ENCODE measurements at places on chromosomes 2 and 18.

DNA sequence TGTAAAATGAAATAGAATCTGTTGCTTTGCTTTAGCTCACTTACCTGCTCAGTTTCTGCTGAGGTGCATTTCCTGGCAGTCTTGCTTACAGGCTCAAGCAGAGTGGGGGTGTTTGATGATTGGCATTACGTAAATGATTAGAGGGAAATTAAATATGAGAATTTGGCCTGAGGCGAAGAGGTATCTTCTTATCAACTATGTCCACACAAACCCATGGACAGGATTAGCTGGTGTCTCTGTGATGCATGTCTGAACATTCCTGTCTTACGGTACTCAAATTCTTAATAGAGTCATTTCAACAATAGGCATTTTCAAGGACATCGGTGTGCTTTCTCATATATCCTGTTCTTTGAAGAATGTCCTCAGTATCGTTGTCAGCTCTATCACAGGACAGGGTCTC is 102.1 kb downstream of the PRPF40A start:
- no peak for DNase-seq

- no peak for DNase-seq
Measured at GRCh38 chr2:231665245-231666170, 42.8 kb upstream of the PTMA start.

GRCh38 chr2:148903979-148904378 is 29.0 kb downstream of the KIF5C start:
- DNase-seq: no peak

DNA sequence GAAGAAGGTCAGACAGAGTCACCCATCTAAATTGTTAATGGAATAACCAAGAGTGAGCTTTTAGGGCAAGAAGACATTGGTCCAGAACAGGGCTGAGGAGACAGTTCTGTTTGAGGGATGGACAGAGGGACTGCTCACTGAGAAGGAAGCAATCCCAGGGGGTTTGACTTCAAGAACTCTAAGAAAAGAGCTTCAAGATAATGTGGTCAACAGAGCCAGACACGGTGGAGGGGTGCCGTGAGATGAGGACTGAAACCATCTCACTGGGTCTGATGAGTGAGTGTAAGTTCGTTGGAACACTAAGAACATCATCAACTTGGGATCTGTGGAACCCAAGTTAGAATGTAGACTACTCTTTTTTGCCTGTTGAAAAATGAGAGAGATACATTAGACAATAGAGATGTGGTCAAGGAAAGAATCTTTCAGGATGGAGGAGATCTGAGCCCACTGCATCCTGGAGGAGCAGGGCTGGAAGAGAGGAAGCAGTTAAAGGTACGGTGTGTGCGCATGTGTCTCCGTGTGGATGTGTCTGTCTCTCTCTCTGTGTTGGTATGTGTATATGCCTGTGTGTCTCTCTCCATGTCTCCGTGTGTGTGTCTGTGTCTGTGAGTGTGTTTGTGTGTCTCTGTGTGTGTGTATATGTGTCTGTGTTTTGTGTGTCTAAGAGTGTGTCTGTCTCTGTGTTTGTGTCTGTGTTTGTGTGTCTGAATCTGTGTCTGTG is 172.1 kb downstream of the MYCN start:
- no peak for DNase-seq
